ENCODE measurements at places on chromosomes 4 and X.

DNA sequence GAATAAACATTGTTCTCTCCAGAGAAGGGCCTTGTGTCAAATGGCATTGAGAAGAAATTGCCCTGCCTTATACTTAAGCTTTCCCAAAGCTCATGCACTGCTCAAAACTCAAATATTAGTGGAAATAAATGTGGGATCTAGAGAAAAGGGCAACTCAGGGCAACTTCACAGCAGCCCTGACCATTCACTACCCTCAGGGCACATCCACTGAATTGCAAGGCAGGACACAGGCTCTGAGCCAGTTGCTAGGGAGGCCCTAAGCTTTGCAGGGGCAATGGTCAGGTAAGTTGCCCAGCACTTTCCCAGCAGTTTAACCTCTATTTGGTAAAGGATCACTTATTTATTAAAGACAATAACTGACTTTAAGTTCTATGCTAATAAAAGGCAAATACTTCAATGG is 255.3 kb upstream of the TEX13A start:
- no peak for DNase-seq

GRCh38 chrX:10064736-10065135 is 92.0 kb upstream of the CLCN4 start:
- no peak for DNase-seq

GRCh38 chr4:182495645-182496385 is 252.6 kb downstream of the TENM3 start:
- DNase-seq, result no peak

GRCh38 chrX:150357790-150358189 is 5.3 kb upstream of the MAMLD1 start:
- no peak for DNase-seq

DNA sequence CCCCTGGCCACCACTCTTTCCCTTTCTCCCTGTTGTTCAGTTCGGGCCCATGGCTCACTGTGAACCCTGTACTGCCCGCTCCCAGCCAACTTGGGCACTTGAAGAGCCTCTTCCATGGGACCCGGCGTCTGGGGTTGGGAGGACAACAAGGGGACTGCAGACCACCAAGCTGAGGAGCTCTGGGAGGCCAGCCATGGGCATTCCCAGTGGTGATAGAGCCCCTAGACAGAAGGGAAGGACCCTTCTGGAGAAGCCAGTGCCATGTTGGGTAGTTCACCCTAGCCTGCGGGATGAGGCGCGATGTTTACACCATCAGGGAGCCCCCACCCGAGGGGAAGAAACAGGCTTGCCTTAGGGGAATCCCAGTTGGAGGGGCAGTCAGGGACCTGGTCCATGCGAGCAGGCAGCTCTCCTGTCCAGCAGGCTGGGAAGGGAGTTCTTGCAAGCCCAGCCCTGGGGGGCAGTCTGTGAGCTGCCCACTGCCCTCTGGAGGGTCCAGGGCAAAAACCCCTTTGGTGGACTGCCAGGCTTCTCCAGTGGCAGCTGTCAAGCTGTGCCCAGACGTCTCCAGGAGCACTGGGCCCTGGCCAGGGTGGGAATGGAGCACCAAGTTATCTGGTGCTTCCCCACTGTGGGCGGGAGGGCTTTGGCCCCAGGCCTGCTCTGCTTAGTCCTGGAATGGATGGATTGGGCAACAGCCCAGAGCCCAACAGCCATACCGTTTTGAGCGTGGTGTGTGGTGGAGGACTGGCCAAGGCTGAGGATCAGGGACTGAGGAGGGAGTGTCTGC is 23.7 kb upstream of the UBA1 start:
- DNase-seq, result no peak

DNA sequence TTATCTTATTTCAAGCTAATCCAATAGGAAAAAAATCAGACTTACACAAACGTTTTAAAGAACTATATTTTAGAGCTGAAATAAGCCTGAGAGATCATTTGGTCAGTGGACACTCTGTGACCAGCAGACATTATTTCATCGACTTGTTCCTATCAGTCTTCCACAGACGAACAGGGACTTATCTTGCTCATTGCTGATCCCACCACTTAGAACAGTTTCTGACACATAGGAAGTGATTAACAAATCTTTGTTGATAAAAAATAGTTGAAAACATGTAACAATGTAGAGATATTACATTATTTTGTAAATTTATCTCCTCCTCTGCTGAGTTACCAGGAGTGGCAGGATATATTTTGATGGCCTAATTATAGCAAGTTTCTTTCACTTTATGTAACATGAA is 65.8 kb downstream of the TAPT1 start:
- DNase-seq, result no peak

DNA sequence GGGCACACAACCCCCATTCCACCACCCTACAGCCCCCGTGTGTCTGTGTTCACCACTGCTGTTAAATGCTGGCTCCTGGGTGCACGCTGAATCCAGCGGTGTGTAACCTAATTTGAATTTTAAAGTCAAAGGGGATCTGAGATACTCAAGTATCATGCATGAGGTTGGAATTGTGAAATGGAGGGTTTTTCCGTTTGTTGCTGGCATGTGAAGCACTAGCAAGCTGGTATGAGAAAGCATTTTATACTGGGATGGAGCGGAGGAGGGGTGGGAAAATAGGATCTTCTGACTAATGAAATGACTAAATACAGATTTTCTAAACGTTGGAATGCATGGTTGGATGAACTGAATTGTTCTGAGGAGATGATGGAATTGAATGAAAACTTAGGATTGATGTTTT is 36.9 kb upstream of the FAT1 start:
- no peak for DNase-seq

DNA sequence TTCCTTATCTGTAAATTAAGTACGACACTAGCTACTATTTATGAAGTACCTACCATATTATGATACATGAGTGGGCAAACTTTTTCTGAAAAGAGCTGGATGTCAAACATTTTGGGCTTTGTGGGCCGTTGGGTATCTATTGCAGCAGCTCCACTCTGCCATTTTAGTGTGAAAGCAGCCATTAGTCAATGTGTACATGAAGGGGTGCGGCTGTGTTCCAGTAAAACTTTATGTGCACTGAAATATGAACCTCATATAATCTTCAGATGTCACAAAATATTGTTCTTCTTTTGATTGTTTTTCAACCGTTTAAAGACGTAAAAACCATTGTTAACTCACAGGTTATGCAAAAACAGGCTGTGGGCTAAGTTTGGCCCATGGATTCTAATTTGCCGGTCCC is 14.1 kb downstream of the PRPS2 start:
- DNase-seq, result no peak

DNA sequence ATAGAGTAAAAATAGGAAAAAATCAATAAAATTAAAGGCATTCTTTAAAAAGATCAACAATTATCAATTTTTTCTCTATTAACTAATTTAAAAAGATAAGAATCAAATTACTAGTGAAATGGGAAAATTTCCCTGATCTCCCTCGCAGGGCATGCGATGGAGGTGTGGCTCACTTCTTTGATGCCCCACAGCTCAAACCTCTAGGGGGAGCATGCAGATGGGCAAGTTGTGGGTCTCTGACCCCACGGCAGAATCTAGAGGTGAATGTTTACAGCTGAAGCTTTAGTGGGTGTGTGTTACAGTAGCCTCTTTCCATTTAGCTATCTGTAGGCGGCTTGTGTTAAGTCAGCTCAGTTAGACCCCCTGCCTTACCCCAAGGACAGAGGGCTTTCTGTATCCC is 1348.8 kb downstream of the PCDH18 start:
- DNase-seq, result no peak

DNA sequence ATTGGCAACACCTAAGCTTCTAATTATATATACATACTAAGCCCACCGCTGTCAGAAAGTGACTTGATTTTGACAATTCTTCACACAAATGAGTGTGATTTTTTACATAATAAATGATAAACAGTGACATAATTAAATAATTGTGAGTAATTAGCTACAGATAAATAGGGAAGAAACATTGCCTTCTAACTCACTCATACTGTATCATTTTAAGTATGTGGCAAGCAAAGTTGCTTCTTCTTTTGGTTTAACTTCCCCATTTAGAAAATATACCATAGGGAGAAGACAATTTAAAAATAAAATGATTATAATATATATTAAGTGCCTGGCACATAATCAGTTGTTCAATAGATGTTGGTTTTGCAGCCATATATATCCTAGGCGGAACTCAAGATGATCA is 644.2 kb downstream of the FSTL5 start:
- no peak for DNase-seq

GRCh38 chr4:129641179-129641578 is 545.2 kb downstream of the C4orf33 start:
- peak; percentile 75 for DNase-seq

- DNase-seq, result no peak
Measured at GRCh38 chr4:109465069-109465468, 31.5 kb downstream of the SEC24B start.

DNA sequence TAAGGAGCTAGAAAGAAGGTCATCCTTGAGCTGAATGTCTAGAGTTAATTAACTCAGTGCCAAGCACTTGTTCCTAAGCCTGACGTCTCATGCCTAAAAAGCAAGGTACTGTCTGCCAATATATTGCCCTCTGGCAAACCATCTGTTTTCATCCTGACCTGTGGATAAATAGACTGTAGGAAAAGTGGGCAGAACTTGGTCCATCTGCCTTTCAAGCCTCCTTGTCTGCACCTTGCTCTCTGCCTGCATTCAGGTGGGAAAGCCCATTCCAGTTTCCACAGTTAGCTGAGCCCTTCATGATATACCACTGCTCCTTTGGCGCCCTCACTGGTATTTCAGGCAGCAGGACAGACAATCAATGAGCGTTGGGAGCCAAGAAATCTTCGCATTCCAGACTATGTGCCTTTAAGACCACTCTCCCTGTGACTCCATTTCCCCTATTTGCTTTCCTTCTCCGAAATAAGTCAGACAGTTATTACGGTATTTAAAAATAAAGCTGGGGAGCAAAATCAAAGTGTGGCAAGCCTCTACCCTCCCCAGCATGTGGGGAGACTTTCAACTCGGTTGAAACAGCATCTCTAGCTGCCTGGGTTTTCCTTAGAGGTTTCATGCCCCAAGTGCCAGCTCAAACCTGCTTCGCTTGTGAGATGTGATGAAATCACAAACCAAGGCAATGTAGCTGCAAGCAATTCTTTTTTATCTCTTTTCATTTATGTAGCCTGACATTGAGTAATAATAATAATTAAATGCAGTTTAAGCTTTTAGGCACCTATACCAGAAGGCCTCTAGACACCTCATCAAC is 2.5 kb upstream of the CCDC149 start:
- DNase-seq, result no peak

DNA sequence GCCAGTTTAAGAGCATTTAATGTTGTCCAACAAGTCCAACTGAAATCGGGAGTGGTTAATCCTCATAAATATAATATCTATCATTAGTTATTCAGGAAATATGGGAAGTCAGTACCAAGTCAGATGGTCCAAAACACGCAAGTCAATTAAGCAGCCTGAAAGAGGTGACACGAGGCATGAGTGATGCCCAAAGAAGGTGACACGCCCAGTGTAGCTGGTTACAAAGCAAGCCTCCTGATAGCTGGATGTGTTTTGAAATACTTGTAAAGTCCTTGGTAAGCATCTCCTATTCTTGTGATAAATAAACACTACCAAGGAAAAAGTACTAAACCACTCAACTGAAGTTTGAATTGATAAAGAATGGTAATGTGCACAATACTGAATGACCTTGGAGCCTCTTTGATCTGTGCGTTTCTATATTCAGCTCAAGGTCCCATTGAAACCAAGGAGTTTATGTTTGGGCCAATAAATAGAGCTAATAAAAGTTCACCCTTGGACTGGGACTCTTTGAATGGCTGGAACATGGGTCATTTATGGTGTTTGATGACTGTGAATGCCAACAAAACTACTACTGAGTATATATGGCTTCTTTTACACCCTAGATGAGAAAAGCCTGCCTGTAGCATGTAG is 93.2 kb upstream of the KLF3 start:
- DNase-seq, result no peak

- DNase-seq, result no peak
Measured at GRCh38 chr4:138095378-138095777, 146.8 kb downstream of the SLC7A11 start.

GRCh38 chrX:71420686-71421085 is 54.5 kb downstream of the TAF1 start:
- DNase-seq, result no peak

DNA sequence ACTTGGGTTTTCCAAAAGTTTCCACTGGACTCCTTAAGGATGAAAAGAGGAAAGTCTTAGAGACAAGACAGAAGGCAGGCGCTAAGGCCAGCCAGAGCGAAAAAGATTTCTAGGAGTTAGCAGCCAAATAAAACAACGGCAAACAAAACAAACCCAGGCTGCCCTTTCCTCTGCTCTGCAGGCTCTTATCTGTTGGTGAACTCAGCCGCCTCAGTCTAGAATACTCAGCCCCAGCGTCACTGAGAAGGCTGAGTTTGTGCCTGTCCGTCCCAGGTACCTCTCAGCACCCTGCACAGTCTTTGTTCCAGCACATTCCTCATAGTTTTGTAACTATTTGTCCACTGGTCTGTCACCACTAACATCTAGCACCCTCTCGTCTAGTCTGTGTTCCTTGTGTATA is 75.6 kb upstream of the FAM9C start:
- DNase-seq, result no peak

DNA sequence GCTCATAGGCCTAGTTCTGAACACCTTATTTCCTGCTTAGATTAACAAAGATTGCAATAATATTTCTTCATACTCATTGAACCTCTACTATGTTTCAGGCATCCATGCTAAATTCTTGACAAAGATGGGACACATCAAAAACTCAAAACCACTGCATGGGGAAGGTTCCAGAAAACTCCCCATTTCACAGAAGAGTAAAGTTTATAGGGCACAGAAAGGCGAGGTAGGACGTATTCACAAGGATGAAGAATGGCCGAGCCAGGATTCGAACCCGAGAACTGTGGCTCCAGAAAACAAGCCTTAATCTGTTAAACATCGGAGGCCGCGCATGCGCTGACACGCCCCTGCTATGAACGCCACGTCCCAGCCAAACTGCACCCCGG is 688 bp downstream of the UXT start:
- no peak for DNase-seq

GRCh38 chr4:99383833-99384392 is 31.4 kb upstream of the ADH1C start:
- DNase-seq, result no peak

DNA sequence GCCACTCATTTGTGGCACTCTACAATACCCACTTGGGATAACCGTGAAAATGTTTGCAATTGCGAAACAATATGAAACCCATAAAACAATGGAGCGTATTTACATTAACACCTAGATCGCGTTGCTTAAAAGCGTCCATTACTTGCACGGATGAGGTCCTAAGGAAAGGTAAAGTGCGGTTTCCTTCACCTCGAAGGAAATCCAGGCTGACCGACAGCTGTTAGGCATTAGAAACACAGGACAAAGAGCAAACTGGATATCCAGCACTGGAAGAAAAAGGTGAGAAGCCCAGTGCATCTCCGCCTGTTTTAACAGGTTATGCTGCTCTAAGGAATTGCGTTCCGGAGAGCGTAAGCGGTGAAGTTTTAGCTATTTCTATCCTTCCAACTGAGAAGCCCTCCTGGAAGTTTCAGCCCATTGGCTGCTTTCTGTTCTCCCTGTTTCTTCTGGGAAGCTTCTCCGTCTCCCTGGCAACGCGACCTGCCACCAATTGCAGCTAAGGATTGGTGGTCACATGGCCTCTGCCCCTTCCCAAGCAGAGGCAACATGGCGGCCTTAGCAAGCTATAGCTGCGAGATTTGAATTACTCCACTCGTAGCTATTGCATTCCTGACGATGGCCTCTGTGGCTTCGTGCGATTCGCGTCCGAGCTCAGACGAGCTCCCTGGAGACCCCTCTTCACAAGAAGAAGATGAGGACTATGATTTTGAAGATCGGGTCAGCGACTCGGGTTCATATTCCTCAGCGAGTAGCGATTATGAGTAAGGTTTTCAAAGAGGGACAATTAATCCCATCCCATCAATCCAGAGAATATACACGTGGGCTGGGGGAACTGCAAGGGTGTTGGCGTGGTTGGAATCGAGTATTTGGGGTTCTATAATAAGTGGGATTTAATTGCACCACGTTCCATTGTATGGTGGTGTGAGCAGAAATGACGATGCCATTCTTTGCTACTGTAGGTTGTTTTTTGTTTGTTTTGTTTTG is at the start of gene INTU:
TSS of gene INTU (plus strand) at position 538 of the 984 bp plus-strand sequence. CDS start at position 616, 78 bp downstream.
- peak; percentile 97 for DNase-seq

Data from HAP-1 (cell line).